ENCODE measurements at places on chromosomes 2 and 18. TPM values are rescaled to one million over a fixed set of nuclear protein-coding genes. Genes with fewer than 3 reads are reported as not detected.
A peak's percentile ranks its signal among the peaks of the same experiment; 100 is the strongest.

Gene ITGAV
- 79.2 TPM for total RNA-seq

Gene DNAH7
- total RNA-seq: 0.86 TPM

Gene PRSS56
- not detected for total RNA-seq

Gene HNMT
- total RNA-seq: 76.5 TPM

Gene VAMP5
- total RNA-seq: 59.1 TPM

Gene RAB6C
- not detected for total RNA-seq

Gene POMC
- 1.9 TPM for total RNA-seq

Gene NCKAP5
- total RNA-seq: 2.3 TPM

- H3K4me1 ChIP-seq: peaks cover 2% of the 10 kb centered on the region
- DNase-seq: no peak
- H3K27ac ChIP-seq: no peak overlapping the region
Measured at GRCh38 chr18:79121746-79122474, 52.7 kb downstream of the ATP9B start.

DNA sequence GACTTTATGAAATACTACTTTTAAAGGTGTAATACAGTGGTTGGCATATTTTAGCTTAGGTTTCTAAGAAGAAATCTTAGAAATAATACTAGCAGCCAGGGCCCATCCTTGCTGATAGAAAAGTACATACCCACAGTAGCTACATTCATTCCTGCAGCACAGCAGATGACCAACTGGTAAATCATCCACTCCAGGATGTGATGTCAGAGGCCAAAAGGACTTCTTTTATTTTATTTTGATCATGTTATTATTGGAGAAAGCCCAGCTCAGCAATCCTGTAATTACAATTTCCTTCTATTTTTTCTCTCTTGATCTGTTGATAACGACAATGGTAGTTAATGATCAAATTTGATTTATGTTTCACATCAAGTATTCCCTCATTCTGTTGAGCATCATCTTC lies 18.0 kb upstream of the TTN start:
- H3K4me3 ChIP-seq: no peak overlapping the region
- H3K4me1 ChIP-seq: peaks cover 5% of the 10 kb centered on the region
- H3K27ac ChIP-seq: no peak overlapping the region
- H3K36me3 ChIP-seq: no peaks in the 10 kb centered on the region

- H3K4me3 ChIP-seq: no peak overlapping the region
- H3K36me3 ChIP-seq: no peaks in the 10 kb centered on the region
- H3K27ac ChIP-seq: no peak overlapping the region
- DNase-seq: no peak
- H3K27me3 ChIP-seq: no peaks in the 10 kb centered on the region
- H3K4me1 ChIP-seq: no peaks in the 10 kb centered on the region
Measured at GRCh38 chr2:2640818-2641217, 309.7 kb upstream of the MYT1L start.

GRCh38 chr2:65716698-65717097 lies 284.3 kb upstream of the SPRED2 start:
- H3K27ac ChIP-seq: no peak overlapping the region
- H3K4me1 ChIP-seq: no peaks in the 10 kb centered on the region
- no peaks in the 10 kb centered on the region for H3K36me3 ChIP-seq
- no peak for DNase-seq
- no peak overlapping the region for H3K4me3 ChIP-seq

DNA sequence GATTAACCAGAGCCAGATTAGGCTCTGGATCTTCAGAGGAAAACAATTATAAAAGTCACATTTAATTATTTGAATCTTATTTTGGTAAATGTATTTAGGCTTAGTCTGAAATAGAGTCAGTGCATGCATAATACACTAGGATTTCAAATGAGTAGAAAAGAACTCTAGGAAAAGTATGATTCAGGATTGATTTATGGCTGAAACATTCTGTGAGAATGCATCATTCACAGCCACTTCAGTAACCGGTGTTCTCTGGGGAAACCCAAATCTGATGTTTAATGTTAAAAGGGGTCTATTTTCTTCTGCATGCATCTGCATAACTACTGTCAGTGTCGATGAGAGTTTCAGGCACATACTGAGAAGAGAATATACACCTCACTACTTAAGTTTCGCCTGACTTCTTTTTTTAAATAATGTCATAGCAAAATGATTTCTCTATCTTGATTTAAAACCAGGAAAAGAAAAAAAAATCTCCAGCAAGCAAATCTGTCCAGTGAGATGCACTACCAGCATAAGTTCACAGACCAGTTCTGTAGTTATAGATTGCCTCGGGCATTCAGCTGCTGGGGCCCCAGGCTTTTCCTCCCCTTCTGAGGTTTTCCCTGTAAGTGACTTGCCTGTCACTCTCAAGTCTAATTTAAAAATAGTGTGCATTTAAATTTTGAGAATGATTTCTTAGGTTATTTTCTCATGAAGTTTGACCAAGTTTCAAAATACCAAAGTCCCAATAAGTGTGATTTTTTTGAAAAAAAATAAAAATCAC lies 501.5 kb downstream of the NR4A2 start:
- H3K36me3 ChIP-seq: no peaks in the 10 kb centered on the region
- H3K27ac ChIP-seq: no peak overlapping the region
- H3K4me1 ChIP-seq: no peaks in the 10 kb centered on the region
- no peak for DNase-seq
- H3K4me3 ChIP-seq: no peak overlapping the region

- DNase-seq: no peak
- no peaks in the 10 kb centered on the region for H3K27me3 ChIP-seq
- H3K4me3 ChIP-seq: no peak overlapping the region
- no peaks in the 10 kb centered on the region for H3K36me3 ChIP-seq
- peaks cover 9% of the 10 kb centered on the region for H3K4me1 ChIP-seq
Measured at GRCh38 chr2:176817061-176817565, 395.5 kb upstream of the HNRNPA3 start.

DNA sequence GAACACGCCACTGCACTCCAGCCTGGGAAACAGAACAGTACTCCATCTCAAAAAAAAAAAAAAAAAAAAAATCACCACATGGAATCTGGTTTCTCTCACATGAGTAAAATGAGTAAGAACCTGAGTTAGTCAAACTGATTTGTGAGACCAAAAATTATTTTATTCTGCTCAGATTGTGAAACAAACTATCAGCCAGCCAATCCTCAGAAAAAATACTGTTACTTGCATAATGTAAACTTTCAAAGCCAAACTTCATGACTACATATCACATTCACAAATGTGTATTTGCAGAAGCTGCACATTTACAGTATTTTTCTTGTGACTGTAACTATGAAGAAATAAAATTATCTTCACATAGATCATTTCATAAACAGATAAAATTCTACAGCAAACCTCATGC lies 23.2 kb downstream of the SUMO1 start:
- H3K27me3 ChIP-seq: no peaks in the 10 kb centered on the region
- H3K36me3 ChIP-seq: no peaks in the 10 kb centered on the region
- H3K27ac ChIP-seq: no peak overlapping the region

GRCh38 chr18:3035635-3036034 lies 22.7 kb upstream of the LPIN2 start:
- H3K4me1 ChIP-seq: no peaks in the 10 kb centered on the region
- H3K27ac ChIP-seq: no peak overlapping the region
- H3K27me3 ChIP-seq: no peaks in the 10 kb centered on the region
- no peak for DNase-seq

DNA sequence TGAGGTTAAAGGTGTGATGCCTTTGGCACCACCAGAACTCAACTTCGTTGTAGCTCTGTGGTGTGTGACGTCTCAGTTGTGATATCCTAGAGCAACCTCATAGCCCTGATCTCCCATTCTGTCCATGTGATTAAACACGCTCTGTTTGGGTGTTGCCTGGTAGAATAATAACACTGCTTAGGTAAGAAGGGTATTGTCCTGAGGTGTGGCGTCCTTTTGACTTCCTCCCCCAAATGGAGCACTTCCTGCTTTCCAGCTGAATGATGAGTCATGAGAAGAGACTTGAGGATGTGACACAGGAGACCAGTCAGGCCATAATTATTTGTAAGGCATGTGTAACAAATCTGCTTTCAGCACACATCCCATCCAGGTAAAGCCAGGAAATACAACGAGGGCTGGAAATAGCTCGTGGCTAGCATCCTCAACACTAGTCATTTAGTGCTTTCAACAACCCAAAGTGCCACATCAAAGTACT lies 100.7 kb downstream of the RAPGEF4 start:
- H3K27me3 ChIP-seq: no peaks in the 10 kb centered on the region
- H3K4me1 ChIP-seq: no peaks in the 10 kb centered on the region
- H3K36me3 ChIP-seq: no peaks in the 10 kb centered on the region
- no peak overlapping the region for H3K4me3 ChIP-seq

DNA sequence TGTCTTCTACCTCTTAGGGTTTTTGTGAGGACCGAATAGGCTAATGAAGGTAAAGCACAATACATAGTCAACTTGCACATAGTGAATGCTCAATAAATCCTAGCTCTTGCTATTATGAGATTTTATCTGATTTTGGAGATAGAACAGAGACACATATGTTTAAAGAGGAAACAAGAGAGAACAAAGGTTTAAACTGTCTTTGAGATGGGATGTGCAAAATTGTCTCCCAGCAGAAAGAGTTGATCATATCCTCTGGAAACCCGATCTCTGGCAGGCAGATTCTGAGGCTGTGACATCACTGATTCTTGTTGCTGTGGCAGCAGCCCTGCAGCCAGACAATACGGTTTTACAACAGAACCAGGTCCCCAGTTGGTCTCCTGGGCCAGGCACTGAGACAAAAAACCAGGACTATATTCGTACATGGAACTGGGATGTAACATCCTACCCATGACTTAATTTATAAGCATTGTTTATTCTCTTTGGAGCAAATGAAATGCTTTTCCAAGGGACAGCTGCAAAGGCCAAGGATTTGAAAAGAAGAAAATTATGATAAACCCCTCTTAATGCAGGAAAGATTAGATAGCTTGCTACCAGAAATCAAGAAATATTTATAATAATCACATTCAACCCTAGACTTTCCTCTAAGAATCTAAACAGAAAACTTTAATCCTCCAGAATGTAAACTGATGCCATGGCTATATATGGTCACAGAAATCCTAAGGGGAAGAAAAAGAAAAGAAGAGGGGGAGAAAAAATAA lies 80.2 kb downstream of the SLC8A1 start:
- no peaks in the 10 kb centered on the region for H3K36me3 ChIP-seq
- peak; percentile 49 for DNase-seq
- peaks cover 3% of the 10 kb centered on the region for H3K4me1 ChIP-seq

DNA sequence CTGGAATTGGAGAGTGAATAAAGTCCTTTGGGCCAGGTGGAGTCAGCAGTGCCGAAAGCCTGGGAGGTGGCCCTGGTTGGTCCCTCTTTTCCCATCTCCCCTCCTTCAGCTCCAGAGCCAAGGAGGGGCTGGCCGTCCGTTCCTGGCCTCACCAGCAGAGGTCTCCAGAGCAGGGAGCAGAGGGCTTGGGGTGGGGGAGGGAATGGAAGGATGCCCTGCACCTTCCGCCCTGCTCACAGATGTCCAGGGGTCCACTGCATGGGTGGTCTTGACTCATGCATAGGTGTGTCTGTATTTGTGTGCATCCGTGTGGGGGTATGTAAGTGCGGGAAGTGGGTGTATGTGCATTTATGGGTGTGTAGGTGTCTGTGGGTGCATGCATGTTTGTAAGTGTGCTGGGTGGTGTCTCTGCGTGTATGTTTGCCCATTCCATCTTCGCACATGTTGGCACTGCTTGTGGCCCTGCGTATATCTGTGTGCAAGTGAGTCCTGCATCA lies 201.8 kb downstream of the ZFP36L2 start:
- peak; percentile 70 for DNase-seq
- no peaks in the 10 kb centered on the region for H3K36me3 ChIP-seq
- H3K4me1 ChIP-seq: peaks cover 7% of the 10 kb centered on the region
- no peak overlapping the region for H3K4me3 ChIP-seq

GRCh38 chr18:42274488-42275137 lies 319.6 kb downstream of the PIK3C3 start:
- no peak for DNase-seq
- H3K4me3 ChIP-seq: no peak overlapping the region
- no peaks in the 10 kb centered on the region for H3K27me3 ChIP-seq
- H3K36me3 ChIP-seq: no peaks in the 10 kb centered on the region
- H3K27ac ChIP-seq: no peak overlapping the region

DNA sequence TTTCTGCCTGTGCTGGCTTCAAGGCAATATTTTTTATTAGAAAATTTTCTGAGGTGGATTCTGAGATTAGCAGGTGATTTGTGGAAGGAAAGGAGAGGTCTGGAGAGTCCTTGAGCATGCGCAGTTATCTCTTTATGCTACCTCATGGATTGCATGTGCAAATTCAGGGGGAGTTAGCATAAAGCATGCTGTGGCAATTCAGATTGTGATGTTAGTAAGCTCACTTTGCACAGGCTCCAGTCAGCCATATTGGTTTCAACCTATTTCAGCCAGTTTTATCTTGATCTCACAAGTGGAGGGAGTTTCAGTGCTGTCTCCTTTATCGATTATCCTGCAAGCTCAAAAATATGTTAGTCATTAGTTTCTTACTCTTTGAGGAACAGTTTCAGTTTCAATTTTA lies 2012.3 kb upstream of the PIK3C3 start:
- H3K27ac ChIP-seq: no peak overlapping the region
- no peak overlapping the region for H3K4me3 ChIP-seq
- no peaks in the 10 kb centered on the region for H3K27me3 ChIP-seq
- no peaks in the 10 kb centered on the region for H3K4me1 ChIP-seq

- no peak overlapping the region for H3K27ac ChIP-seq
- H3K36me3 ChIP-seq: no peaks in the 10 kb centered on the region
- DNase-seq: no peak
- H3K4me3 ChIP-seq: no peak overlapping the region
- no peaks in the 10 kb centered on the region for H3K27me3 ChIP-seq
- H3K4me1 ChIP-seq: peaks cover 6% of the 10 kb centered on the region
Measured at GRCh38 chr2:152585830-152586484, 131.3 kb downstream of the PRPF40A start.

DNA sequence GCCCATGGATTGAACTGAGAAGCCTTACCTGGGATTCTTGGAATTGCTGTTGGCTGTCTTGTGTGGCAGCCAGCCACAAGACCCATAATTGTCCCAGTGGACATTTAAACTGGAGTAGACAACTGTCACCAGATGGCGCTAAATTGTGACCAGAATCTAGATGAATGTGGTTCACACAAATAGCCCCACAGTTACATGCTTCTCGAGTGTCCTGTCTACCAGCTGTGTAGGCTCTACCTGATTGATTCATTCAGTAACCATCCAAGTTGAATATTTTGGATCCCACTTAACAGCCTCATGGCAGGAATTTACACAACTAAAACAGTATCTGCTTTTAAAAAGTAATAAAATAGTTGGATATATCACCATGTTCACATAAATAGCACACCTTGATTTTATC lies 73.2 kb downstream of the MAP4K4 start:
- no peaks in the 10 kb centered on the region for H3K27me3 ChIP-seq
- no peak overlapping the region for H3K27ac ChIP-seq
- no peak overlapping the region for H3K4me3 ChIP-seq
- H3K4me1 ChIP-seq: peaks cover 24% of the 10 kb centered on the region
- no peak for DNase-seq

DNA sequence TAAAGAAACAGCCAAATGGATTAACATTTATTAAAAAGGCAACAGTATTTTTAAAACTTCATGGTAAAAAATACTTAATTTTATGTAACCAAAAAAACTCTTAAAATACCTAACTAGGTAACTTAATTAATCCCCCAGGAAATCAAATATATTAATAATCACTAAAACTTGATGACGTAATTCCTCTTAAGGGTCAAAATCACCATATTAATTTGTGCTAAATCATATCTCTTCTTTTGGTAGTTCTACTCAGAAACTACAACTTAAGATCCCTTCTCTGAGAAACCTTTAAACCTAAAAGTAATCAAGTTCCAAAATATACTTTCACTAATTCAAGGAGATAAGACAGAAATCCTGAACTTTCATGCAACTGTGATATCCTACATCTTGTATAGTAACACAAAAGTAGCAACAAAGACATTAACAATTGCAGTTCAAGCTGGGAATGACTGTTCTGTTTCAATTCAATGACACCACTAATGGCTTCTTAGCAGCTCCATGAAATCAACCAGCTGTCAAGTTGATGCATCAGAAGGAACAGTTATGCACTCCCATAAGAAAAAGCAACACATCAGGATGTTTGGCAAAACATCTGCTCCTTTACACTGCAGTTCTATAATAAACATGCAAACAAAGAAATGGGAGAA lies 4.0 kb downstream of the BAZ2B start:
- no peaks in the 10 kb centered on the region for H3K27me3 ChIP-seq
- H3K36me3 ChIP-seq: no peaks in the 10 kb centered on the region
- H3K27ac ChIP-seq: no peak overlapping the region

All from ovary (tissue), 10 donors.